ENCODE measurements at places on chromosomes 7 and 10. TPM values are rescaled to one million over a fixed set of nuclear protein-coding genes. Genes with fewer than 3 reads are reported as not detected.

Gene FAM107B
- 49.1 TPM for total RNA-seq

Gene TFPI2
- total RNA-seq = 12.5 TPM

Gene GPR158
- total RNA-seq = under 0.01 TPM

Gene PKD2L1
- 0.19 TPM for total RNA-seq

Measured in thymus (tissue), 14 donors.